ENCODE measurements at places on chromosomes 1 and 21.

DNA sequence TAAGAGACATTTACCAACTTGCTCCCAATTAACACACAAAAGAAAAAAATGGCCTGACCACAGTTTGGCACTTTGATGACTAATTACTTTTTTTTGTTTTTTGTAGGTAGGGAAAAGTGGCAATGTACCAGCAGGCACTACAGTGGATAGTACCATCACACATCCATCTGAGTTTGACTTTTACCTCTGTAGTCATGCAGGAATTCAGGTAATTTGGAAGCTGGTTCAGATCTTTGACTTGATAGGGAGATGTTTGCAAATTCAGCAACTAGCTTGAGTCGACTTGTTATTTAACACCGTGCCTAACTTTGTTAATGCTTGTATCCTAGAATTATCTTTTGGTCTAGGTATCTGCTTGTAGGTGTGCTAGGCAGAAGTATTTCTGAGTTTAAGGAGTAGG is 33.0 kb upstream of the AGO1 start:
- no peak for DNase-seq

GRCh38 chr1:172184506-172185191 is 235.8 kb upstream of the C1orf105 start:
- no peak for DNase-seq

GRCh38 chr1:21084111-21084810 is 92.4 kb downstream of the EIF4G3 start:
- no peak for DNase-seq

DNA sequence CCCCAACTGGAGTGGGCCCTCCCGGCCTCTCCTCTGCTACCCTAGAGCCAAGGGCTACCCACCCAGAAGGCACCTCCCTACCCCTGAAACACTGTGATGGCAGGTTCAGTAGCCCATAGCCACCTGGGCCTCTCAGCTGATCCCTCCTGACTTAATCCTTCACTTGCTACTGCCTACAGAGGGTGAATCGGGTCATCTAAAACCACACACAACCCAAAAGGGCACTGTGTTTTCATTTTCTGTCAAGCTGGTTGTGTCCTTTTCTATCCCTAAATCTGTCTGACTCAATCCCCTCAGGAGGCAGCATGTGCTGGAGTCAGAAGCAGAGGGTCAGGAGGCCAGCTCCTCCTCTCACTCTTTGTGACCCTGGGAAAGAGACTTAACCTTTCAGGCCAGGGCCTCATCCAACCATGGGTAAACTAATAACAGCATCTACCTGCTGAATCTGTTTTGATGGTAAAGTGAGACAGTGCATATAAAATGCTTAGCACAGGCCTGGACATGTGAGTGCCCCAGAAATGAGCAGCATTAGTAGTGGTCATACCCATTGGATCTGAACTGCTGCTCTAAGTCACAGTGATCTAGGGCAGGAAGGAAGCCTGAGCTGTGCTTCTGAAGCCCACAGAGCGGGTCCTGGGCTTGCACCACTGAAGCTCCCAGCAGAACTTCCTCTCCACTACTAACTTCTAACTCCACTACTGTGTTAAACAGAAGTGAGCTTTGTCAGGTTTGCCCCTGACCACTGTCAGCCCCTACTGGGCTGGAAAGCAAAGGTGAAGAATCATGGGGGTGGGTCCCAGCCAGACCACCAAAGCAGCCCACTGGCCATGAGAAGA is 11.0 kb downstream of the PMVK start:
- DNase-seq, result no peak

DNA sequence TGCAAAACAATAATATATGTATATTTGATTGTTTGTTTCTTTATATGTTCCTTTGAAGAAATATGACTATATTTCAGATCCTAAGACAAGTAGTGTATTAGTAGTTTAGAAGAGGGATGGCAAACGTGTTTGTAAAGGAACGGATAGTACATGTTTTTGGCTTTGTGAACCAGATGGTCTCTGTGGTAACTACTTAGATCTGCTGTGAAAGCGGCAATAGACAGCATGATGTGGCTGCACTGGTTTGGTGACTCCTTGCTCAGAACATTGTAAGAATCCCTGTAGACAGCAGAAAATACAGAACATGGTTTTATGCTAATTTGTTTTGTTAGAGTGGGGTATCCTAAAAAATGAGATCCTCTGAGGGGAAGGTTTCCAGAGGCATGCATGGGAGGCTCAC is 3.1 kb downstream of the ACADM start:
- DNase-seq, result no peak

DNA sequence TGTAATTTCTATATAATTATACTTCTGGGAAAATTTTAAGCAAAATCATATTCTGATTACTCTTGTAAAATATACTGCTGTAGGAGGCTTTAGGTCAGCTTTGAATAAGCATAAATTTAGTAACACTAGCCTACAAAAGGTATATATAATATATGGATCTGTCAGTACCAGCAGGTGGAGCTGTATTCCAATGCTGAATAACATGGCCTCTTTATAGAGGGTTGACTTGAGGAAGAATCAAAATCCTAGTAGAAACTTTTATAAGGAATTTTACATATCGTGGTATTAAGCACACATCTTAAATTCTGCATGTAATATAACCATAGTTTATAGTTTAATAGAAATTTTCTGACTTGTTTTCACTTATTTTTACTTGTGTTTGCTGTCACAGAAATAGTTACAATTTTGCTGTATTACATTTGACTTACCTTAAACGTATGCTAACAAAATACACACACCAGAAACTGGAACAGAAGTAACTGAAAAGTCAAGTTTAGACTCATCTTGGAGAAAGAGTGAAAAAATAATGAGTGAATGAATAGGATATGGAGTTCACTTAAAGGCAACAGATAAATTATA is 79.3 kb downstream of the HMCN1 start:
- DNase-seq, result no peak

GRCh38 chr1:95353194-95353593 is 119.2 kb downstream of the RWDD3 start:
- no peak for DNase-seq

- DNase-seq, result no peak
These were observed 445.3 kb downstream of the ADGRL2 start for GRCh38 chr1:82246050-82246449.

- DNase-seq, result no peak
These were observed 70.2 kb upstream of the GOLT1A start for GRCh38 chr1:204283711-204284651.

- no peak for DNase-seq
These were observed 112.2 kb downstream of the DHRS3 start for GRCh38 chr1:12505639-12506280.

- DNase-seq, result no peak
These were observed 82.5 kb downstream of the EDEM3 start for GRCh38 chr1:184672013-184672726.

DNA sequence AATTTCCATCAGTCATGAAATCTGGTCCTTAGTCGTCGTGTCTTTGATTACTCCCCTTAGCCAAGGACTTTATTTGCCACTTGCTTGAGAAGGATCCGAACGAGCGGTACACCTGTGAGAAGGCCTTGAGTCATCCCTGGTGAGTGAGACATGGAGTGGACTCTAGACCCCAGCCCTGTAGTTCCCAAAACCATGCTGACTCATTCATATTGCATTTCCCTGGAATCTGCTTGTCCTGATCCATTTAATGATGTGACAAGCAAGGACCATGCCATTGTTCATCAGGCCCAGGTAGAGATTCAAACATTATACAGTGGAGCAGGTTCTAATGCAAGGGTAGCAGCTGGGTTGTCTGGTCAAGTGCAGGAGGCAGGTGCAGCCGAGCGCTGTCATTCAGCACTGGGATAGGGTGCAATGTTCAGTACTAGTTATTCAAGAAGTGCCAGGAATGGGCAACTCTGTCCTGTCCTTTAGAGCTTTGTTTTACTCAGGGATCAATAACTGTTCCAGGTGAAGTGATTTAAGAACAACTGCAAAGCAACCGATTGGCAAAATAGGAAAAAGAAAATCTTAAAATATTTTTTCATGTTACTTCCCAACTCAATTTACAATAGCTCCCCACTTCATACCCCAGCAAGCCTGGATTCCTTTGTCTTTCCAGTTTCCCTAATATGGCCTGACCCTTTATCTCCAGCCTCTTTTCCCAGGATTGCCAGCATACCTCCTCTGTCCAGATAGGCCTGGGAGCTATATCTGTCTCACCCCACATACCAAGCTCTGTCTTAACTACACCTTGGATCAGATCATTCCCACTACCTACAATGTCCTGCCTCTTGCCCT is 26.5 kb downstream of the CAMK1G start:
- DNase-seq, result no peak

DNA sequence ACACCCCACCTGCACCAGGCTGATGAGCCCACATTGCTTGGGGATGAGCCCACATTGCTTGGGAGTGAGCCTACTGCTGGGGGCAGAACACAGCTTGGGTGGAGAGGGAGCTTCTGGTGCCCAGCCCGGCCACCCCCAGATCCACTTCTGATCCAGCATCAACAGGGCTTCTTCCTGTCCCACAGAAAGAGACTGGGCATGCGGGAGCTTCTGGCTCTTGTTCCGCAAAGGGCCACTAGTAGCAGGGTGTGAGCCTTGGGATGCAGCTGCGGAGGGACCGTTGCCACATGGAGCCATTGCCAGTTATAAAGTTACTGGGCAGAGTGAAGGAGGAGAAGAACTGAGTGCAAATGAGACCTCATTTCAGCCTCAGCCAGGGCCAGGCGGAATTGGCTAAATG is 36.3 kb downstream of the PKP1 start:
- DNase-seq, result no peak

DNA sequence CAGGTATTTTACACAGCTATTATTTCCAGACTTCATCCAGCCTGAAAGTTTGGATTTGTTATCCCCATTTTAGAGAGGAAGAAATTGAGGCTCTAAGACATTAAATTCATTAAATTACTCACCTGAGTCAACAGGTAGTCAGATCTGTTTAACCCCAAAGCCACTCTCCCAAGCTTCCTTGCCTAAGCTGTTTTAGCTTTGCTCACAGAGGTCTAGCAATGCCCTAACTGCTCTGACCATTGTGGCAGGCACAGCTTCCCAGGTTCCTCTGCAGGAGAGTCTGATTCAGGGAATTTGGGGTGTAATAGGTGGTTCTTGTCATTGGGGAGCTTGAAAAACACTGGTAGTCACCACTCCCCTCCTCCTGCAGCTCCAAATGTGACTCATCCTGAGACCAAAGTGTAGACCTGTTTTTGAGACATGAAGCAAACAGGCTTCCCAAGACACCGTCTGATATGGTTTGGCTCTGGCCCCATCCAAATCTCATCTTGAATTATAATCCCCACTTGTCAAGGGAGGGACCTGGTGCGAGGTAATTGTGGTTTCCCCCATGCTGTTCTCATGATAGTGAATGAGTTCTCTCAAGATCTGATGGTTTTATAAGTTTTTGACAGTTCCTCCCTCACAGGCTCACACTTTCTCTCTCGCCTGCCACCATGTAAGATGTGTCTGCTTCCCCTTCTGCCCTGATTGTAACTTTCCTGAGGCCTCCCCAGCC is 142.8 kb upstream of the DNAH14 start:
- DNase-seq, result no peak

DNA sequence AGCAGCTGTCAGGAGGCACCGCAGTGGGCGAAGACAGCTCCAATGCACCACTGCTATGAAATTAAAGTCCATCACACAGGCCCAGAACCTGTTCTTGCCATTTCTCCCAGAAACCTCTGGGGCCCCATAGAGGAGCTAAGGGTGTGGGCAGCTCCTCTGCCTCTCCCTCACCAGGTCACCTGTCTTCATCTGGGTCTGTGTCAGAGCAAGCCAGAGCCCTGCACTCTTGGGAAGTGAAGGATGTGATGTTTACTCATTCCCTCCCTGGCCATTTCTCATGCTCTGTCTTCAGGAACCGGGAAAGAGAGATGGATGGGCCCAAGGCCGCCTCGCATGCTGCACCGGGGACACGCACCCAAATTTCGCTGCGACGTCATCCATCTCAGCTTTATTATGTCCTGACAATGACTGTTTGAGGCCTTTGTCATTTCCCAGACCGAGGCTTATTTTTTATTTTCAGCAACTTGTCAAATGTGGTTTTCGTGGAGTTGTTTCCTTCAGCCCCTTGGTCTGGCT is 216.1 kb downstream of the NPHP4 start:
- no peak for DNase-seq

GRCh38 chr1:70707214-70707613 is 296.1 kb downstream of the CTH start:
- DNase-seq, result no peak

DNA sequence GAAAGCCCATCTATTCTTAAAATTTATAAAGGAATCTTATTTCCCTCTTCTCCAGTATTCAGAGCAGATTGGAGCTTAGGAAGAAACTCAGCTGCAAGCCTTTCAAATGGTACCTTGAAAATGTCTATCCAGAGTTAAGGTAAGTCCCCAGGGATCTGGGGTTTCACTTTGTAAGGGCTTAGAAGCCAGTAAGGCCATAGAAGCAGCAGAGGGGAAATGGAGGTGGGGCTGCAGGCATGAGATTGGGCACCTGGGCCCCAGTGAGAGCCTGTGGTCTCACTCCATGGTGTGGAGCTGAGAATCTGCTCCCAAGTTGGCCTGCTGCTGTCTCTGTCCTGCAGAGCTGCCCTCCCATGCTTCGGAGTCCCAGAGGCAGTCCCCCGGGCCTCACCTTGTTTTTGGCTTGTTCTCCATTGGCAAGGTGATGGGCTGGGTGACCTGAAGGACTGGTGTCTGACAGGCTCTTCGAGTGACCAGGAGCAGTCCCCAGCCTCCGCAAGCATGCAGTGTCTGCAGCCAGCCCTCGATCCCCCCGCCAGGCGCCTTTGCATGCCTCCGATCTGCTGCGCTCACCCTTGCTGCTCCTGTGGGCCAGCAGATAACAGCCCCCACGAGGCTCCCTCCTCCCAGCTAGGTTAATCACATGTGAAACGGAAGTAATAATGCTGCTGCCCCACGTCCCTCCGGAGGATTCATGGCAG is 163.1 kb downstream of the PGBD5 start:
- DNase-seq, result no peak

GRCh38 chr1:59767119-59767518 is 47.6 kb upstream of the HOOK1 start:
- no peak for DNase-seq

DNA sequence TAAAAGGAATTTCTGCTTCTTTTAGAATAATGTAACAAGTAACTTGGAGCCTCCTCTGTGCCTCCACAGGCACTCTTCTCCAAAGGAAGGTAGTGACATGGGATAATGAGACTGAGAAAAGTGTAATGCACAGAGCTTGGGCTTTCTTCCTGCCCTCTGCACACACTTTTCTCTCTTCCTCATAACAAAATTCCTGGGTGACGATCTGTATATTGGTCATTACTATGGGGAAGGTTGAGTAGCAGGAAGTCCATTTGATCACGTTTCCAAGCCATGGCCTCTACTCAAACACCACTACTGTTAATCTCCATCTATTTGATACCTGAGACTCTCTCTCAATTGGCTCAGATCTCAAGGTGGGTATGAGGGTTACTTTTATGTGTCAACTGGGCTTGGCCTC is 113.9 kb downstream of the GRIK1 start:
- DNase-seq, result no peak

DNA sequence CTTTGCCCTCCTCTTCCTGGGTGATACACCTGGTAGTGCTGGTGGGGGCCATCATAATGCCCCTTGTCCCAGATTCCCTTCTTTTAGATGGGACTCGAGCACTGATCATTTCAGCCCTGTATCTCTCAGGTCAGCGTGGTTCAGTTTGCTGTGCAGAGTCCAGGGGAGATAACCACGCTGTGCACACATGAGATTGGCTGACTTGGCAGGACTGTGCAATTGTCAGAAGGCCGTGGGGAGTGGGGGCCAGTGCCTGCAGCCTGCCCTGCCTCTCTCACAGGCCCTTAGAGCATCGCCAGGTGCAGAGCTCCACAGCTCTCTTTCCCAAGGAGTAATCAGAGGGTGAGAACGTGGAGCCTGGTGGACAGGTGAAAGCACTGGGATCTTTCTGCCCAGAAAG is 15.2 kb downstream of the EPHX1 start:
- DNase-seq, result no peak

- no peak for DNase-seq
These were observed 80.1 kb upstream of the CD55 start for GRCh38 chr1:207241164-207241934.

- peak; percentile 24 for DNase-seq
These were observed 13.9 kb downstream of the NT5C1A start for GRCh38 chr1:39657923-39658485.
